ENCODE measurements at places on chromosomes 3 and 15.

DNA sequence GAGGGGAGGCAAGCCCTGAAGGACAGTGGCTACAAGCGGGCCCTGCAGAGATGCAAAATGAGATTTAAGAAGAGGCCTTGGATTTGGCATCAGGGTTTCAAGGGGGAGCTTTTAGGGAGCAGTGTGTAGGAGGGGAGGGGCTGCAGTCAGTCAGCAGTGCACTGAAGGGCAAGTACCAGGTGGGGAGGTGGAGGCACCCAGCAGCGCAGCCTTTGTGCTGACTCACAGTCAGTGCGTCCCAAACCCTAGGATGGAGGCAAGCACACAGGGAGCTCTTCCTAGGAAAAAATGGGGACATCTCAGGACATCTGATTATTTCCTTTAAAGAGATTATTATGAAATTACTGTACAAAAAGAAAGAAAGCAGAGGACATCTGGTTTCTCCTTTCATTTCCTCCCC lies 80.0 kb downstream of the AAGAB start:
- no peak for DNase-seq

DNA sequence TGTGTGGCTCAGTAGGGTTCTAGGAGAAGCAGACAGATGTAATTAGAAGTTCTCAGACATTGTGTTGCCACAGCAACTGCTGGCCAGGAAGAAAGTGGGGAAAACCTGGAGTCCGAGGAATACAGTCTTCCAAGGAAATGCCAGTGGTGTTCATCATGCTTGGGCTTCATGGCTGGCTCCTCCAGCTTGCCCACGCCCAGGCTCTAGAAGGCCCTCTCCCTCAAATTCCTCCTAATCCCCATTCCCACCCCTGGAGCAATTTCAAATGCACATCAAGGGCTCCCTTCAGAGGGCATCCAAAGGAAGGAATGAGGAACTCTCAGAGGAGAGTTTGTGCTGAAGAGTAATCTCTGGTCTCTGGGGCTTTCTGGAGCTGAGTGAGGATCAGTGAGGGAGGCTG lies 21.9 kb downstream of the FSTL1 start:
- no peak for DNase-seq

- DNase-seq: no peak
These were observed 651 bp downstream of the MTMR14 start for GRCh38 chr3:9649791-9650521.

DNA sequence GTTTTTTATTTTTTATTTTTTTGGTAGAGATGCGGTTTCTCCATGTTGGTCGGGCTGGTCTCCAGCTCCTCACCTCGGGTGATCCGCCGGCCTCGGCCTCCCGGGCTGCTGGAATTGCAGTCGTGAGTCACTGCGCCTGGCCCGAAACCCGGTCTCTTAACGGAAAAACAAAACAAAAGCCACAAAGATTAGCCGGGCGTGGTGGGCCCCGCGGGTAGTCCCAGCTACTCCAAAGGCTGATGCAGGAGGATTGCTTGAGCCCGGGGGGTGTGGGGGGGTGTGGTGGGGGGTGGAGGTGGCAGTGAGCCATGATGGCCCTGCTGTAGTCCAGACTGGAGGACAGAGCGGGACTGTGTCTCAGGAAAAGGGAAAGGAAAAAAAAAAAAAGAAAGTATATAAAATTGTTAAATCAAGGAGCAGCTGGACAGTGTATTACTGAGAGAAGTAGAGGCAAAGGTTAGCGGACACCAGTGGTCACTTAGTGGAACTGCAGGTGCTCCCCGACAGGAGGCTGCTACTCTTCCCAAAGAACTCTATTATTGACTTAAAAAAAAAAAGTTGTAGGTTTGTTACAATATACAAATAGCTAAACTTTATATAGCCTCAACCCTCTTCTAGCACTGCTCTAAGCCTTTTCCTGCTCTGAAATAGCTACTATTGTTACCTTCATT lies 30.3 kb upstream of the TUBGCP5 start:
- DNase-seq: no peak

GRCh38 chr3:128435058-128435457 lies 31.6 kb downstream of the DNAJB8 start:
- no peak for DNase-seq

GRCh38 chr3:78610462-78611125 lies 1157.2 kb downstream of the ROBO1 start:
- no peak for DNase-seq

DNA sequence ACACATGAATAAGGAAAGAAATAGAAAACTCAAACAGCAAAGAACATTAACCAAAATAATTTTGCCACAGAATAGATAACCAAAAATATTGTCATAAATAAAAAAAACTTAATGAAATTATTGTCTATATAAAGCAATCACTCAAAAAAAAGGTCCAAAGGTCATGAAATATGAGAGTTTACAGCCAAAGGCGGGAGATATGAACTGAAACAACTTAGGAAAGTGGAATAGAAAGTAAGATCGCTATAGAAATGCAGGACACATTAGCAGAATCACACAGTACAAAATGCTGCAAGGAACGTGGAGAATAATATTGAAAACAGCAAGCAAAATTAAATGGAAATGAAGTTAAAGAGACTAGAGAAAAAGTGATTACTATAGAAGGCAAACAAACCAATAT lies 375.0 kb upstream of the ARHGEF26 start:
- no peak for DNase-seq

- DNase-seq: no peak
These were observed 30.4 kb upstream of the WWTR1 start for GRCh38 chr3:149688122-149688757.

DNA sequence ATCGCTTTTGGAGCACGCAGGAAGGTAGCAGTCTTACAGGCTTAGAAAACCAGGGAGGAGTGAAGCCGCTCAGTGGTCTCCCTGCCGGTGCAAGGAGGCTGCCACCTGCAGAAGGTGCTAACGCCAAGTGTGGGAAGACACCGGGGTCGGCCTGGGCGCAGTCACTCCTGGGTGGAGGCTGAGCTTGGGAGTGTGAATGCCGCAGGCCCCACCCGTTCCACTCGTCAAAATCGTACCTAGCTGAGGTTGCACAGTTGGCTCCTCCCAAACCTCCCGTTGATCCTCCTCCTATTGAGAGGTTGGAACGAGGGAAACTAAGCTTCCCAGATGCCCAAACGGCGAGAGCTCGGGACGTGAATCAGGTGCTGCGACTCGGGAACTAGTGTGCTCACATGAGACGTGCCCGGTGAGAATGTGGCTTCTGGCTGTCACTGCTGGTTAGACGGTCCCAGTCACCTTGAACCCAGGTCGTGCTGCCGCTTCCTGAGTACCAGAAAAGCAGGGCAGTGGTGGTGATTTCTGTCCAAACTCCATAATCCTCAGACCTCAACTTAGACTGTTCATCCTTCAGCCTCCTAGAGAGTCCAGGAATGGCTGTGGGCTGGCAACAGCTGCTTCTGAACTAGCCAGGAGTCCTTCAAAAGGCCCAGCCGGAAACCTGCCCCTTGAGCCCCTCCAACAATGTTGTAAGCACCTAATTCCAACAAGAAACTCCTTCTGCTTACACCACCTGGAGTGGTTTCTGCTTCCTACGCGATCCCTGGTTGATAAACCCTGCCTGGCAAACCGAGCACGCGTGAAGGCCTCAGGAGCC lies 156.0 kb downstream of the XXYLT1 start:
- no peak for DNase-seq

GRCh38 chr15:90083954-90084607 lies 18.2 kb downstream of the IDH2 start:
- DNase-seq: no peak

- DNase-seq: no peak
These were observed 315.6 kb upstream of the IL12A start for GRCh38 chr3:159672728-159673688.

DNA sequence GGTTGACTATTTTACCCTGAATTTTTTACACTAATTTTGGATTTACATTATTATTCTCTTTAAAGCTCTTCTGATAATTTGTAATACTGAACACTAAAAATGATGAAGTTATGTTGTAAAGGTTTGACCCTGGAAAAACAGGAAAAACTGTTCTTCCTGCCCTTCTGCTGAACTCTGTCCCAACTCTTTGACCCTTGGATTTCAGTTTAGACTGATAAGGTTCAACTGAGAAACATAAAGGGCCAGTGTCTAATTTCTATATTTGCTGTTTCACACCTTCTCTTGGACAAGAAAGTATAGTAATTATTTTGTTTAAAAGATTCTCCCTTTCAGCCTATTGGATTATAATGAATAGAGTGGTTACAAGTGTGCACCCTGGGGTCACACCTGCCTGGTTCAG lies 12.8 kb upstream of the TMOD3 start:
- no peak for DNase-seq

DNA sequence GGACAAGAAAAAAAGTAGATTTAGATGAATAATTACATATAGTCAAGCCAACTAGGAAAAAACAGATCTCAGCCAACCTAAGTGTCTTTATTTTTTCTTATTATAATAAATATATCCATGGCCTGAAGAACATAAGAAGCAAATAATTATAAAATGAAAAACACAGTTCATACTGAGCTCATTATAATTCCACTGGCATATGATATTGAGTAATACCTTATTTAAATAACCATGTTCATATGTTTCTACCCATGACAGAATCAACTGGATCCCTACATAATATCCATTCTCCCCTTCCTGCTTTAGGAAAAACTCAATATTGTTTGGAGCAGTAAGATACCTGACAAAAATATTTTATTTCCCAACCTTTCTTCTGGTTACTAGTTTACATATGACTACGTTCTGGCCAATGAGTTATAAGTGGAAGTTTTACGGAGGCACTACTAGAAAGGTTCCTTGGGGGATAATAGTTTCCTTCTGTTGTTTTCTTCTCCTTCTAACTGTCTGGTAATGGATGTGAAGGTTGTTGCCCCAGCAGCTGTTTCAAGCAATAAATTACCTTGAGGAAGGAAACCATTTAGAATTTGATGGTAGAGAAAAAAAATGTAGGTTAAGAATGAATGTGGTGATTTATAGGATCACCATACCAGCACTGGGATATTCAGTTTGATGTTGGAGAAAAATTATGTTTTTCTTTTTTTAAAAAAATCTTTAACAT lies 184.1 kb upstream of the MBNL1 start:
- no peak for DNase-seq

DNA sequence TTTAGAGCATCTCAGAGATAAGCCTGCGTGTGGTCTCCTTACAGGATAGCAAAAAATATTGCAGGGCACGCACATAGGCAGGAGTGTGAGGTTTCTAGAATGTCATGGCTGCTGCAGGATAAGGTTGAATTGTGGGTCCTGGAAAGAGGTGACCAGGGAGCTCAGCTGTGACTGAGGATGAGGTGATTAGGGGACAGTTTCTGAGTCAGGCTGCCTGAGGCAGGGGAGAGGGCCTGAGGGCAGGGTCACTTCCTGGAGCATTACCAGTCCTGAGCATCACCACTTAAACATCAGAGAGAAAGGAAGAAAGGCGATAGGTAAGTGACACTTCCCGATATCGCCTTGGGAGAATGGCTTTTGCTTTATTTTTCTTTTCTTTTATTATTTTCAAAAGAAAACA lies 813.8 kb downstream of the TUSC7 start:
- no peak for DNase-seq
